ENCODE measurements at places on chromosomes 4 and X.
A peak's percentile ranks its signal among the peaks of the same experiment; 100 is the strongest.

- DNase-seq, result no peak
Observed at GRCh38 chr4:40573593-40574311, 55.9 kb downstream of the RBM47 start.

GRCh38 chr4:164800786-164801185, 46.9 kb downstream of the SMIM31 start:
- DNase-seq, result no peak

DNA sequence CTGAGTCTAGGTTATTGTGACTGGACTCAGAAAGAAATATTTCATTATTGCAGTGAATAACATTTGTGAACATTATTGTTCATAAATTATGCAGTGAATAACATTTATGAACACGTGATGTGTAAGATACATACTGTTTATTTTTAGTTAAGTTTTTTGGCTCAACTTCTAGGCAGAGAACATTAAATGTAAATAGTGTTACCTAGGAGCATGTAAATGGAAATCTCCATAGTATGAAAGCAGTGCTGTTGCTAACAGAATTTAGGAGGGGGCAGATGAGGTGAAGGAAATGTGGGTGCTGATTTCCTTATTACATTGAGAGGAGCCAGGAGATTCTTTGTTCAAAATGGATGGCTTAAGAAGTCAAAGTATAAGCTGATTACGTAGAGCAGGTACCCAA, 45.0 kb downstream of the HTT start:
- DNase-seq, result no peak

DNA sequence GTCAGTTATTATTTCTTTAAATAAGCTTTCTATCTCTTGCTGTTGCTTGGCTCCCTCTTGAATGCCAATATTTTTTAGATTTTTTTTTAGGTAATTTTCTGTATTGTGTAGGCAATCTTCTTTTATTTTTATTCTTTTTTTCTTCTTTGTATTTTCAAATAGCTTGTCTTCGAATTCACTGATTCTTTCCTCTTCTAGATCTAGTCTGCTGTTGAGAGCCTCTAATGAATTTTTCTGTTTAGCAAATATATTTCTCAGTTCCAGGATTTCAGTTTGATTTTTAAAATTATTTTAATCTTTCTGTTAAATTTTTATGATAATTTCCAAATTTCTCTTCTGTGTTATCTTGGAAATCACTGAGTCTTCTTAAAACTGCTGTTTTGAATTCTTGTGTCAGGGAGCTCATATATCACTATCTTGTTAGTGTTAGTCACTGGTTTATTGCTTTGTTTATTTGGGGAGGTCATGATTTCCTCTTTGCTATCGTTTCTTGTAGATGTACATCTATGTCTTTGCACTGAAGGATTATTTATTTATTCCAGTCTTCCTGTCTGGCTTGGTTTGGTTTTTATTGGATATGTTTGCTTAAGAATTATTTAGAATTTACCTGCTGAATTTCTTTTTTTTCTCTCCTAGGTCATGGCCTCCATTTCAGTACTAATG, 39.9 kb upstream of the GPRIN3 start:
- DNase-seq, result no peak

- no peak for DNase-seq
Observed at GRCh38 chr4:76704133-76704881, 193.6 kb downstream of the SOWAHB start.

DNA sequence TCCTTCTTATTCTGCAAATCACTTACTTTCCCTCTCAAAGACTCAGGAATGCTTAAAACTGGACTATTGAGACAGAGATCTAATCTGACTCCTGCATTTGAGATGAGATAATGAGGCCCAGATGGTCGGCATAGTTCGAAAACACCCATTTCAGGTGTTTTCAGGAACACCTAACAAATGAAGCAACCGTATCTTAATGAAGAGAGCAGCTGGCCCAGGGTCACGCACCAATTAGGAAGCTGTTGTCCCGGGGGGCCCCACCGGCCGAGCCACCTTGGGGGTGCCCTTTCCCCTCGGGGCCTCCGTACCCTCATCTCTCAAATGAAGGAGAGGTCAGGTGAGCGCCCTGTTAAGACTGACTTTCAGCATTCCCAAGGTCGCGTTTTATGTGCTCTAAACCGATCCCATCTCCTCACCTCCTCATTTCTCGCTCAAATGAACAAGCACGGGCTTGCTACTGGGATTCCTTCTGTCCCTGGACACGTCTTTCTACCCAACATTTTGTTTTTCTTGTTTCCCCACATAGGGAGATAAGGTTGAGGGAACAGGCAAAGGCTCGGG, 824 bp downstream of the LRPAP1 start:
- no peak for DNase-seq

- no peak for DNase-seq
Observed at GRCh38 chr4:38466401-38466800, 197.6 kb upstream of the KLF3 start.

DNA sequence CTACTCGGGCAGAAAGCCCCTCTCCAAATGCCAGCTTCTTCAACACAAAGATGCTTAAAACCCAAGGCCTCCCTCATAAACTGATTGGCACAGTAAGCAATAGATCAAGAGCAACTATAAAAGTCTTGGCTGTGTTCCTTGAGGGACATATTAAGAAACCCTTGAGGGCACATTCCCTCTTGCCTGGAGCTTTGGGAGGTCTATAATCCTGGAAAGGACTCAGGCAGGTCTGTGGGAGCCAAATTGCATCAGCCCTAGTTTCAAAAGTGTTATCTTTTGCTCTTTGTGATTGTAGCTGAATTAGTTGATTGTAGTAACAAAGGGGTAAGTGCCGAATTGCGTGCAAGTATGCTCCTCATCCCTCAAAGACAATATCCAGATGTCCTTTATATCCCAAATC, 18.6 kb upstream of the SETD7 start:
- no peak for DNase-seq

DNA sequence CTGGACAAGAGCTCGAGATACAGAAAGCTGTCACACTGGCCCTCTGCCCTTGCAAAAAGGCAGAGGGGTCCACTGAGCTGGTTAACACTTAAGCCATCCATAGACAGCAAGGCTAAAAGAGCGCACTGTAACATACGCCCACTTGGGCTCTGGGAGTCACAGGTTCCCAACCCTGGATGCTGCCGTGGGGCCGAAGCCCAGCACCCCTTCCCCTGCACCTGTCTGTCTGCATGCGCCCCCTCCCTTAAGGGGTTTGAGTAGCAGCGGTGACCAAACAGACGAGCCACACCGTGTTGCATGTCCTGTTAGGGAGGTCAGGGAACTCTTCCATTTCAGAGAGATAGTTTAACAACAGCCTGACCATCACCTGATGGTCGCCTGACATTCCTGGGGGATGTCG, 138.4 kb upstream of the GALNTL6 start:
- no peak for DNase-seq

DNA sequence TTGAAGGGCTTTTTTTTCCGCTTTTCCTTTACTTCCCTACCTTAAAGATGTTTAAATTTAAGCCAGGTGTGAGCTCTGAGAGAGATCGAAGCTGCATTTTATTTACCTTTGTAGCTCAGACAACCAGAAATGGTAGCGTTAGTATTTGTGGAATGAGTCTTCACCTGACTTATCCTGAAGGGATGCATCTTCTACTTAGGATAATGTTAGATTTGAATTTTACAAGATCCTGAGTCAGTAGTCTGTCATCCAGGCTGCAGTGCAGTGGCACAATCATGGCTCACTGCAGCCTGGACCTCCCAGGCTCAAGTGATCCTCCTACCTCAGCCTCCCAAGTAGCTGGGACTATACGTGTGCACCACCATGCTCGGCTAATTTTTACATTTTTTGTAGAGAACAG, 26.2 kb downstream of the TMSB4X start:
- no peak for DNase-seq

DNA sequence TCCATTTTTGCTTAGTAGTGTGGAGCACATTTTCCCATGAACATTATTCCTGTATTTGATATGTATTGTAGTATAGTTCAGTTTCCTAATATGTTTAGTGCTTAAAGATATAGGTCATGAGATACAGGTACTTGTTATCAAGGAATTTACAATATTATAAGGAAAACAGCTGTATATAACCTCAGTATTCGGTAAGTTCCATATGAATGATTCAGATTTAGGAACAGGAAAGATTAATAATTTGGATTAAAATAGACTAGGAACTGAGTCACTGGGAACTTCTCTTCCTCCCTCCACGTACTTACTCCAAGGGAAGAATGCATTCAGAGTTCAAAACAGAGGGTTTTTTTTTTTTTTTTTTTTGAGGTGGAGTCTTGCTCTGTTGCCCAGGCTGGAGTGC, 20.0 kb downstream of the DIAPH2 start:
- DNase-seq, result no peak

GRCh38 chr4:37584071-37584470, 102.1 kb downstream of the RELL1 start:
- DNase-seq, result no peak

GRCh38 chr4:22389240-22389870, 126.5 kb downstream of the ADGRA3 start:
- DNase-seq, result peak; percentile 46

GRCh38 chrX:103418811-103419340, 42.5 kb downstream of the BEX3 start:
- DNase-seq, result no peak

DNA sequence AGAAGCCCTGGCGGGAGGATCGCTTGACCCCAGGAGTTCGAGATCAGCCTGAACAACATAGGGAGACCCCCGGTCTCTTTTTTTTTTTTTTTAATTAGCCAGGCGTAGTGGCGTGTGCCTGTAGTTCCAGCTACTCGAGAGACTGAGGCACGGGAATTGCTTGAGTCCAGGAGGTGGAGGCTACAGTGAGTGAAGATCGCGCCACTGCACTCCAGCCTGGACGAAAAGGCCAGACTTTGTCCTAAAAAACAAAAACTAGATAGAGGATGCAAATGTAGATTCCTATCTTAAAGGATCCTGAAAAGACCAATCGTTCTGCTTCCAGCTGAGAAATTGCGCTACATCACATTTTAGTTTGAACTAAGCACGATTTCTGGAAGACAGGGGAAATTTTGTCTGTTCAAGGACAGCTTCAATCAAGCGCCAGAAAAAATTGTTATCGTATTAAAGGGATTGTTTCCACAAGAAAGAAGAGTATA, 627 bp upstream of the HSD17B11 start:
- no peak for DNase-seq

DNA sequence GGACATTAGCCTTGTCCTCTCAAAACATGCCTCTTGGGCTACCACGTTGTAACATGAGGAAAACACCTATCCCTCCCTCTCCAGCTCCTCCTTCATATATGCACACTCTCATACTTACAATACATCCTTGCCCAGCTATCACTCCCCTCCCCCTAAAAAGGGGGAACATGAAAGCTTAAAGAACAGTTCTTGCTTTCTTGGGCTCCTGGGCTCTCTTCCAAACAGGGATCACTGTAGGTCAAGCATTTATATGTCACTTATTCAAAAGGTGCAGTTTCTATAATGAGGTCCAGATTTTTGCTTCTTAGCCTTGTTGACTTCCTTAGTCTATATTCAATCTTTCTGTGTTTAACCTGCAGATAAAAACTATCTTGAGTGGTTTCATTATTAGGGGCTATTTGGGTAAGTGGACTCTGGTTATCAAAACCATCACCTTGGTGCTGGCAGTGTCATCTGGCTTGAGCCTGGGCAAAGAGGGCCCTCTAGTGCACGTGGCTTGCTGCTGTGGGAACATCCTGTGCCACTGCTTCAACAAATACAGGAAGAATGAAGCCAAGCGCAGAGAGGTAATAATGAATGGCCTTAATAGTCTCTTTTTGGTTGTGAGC, 119.4 kb downstream of the AKAP4 start:
- no peak for DNase-seq

DNA sequence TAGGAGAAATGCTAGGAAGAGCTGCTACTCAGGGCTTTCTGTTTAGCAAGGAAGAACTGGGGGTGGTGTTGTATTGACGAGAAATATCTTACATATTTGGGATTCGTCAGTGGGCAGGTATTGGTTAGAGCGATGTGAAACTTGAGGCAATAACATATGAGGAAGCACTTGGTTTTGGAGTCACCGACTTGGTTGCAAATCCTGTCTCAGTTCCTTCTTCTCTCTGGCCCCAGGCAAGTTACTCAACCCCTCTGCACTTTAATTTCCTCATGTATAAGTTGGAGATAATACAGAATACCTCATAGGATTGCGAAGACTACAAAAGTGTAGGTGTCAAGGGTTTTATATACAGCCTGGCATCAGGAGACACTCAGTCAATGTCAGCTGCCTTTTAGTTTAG, 34.1 kb downstream of the GPAT3 start:
- DNase-seq, result no peak

GRCh38 chr4:64250488-64250887, 158.8 kb downstream of the TECRL start:
- no peak for DNase-seq

- DNase-seq, result peak; percentile 10
Observed at GRCh38 chr4:108849611-108850168, 86.8 kb upstream of the ETNPPL start.

DNA sequence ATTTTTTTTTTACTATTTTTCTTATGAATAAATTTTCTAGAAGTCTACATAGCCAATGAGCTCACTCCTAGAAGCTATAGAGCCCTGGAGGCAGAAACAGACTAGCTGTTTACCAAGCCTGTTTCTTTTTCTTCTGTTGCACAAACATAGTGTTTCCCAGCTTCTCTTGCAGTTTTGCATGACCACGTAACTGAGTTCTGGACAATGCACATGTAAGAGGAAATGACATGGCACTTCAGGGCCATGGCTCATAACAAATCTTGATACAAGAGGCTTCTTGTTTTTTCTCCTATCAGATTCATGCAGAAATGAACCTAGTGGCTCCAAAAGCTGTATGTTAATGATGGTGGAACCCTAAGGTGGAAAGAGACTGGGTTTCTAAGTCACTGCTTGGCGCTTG, 127.4 kb downstream of the ZNF330 start:
- DNase-seq, result no peak

DNA sequence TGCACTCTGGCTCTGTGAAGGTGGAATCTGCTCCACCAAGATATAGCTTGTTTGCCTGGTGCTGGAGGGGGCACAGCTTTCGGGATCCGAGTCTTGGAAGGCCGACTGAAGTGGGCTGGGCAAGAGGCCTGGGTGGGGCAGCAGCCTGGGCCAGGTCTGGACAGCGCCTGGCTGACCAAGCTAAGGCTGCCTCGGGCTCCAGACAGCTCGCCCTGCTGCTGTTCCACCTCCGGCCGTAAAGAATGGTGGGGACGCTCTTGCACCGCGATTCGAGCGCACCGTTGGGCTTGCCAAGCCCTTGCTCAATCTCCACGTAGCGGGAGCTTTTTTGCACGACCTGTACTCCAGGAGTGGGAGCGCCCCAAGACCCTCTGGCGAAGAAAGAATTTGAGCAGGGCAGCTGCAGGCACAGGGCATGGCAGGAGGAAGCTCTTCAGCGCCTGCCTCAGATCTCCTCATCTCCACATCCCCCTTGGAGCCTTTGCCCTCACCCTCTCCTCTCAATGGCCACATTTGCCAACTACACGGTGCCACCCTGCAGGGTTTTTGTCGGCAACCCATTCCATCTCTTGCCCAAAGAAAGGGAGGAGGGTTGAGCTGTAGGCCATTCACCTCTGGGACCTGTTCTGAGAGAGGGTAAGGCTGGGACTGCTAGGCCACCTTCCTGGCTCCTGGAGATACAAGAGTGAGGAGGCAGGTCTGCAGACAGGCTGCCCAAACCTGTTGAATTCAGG, 18.9 kb downstream of the CNGA2 start:
- peak; percentile 23 for DNase-seq

GRCh38 chr4:176883108-176883550, 90.4 kb upstream of the VEGFC start:
- no peak for DNase-seq

Measured in stimulated activated CD4-positive, alpha-beta T cell treated with anti-CD3 and anti-CD28 coated beads, Interleukin-15, amount 100 ng/mL, for 24 hours (primary cell).